Fibroblast of the aortic adventitia (primary cell): ENCODE measurements at places on chromosomes 5 and 9.

- DNase-seq, result no peak
Measured at GRCh38 chr5:113203916-113204315, 227.3 kb downstream of the DCP2 start.

- DNase-seq, result no peak
Measured at GRCh38 chr9:33124751-33125381, 42.3 kb downstream of the B4GALT1 start.

DNA sequence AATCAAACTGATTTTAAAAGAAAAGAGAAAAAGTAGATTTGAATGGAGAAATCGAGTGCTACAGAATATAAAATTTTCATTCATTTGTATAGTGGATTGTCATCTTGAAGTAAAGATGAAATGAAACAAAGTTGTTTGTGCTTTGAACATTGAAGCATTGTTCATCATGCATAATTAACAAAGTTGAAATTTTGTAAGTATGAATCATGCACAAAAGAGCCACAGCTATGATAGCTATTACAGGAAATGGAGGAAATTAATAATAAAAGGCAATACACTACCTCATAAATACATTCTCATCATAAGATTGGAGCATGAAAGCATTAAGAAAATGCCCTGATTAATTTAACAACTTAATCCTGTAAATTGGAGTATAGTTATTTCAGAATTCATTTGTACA lies 153.4 kb upstream of the TLX3 start:
- peak; percentile 0 for DNase-seq

- DNase-seq, result no peak
Measured at GRCh38 chr5:141121563-141121962, at the start of gene PCDHB4. PCDHB4 (plus strand) TSS chr5:141121818; CDS start chr5:141121999, 181 bp downstream.

GRCh38 chr5:174301848-174302625 lies 256.5 kb downstream of the NSG2 start:
- no peak for DNase-seq

DNA sequence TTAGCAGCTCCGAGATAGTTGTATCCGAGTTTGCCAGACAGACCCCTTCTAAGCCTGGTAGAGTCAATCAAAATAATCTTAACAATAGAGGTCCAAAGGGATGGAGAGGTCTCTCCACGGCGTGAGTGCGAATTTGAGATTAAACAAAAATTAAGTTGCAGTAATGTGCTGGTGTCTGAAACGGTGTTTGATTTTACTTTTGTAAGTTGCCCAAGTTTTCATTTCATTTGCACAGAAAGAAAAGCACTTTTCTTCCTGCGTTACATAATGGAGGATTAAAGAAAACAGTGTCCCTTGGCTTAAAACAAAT lies 1.2 kb downstream of the IRX1 start:
- DNase-seq, result peak; percentile 6

- DNase-seq, result no peak
Measured at GRCh38 chr9:125707472-125707804, 430 bp upstream of the MAPKAP1 start.

DNA sequence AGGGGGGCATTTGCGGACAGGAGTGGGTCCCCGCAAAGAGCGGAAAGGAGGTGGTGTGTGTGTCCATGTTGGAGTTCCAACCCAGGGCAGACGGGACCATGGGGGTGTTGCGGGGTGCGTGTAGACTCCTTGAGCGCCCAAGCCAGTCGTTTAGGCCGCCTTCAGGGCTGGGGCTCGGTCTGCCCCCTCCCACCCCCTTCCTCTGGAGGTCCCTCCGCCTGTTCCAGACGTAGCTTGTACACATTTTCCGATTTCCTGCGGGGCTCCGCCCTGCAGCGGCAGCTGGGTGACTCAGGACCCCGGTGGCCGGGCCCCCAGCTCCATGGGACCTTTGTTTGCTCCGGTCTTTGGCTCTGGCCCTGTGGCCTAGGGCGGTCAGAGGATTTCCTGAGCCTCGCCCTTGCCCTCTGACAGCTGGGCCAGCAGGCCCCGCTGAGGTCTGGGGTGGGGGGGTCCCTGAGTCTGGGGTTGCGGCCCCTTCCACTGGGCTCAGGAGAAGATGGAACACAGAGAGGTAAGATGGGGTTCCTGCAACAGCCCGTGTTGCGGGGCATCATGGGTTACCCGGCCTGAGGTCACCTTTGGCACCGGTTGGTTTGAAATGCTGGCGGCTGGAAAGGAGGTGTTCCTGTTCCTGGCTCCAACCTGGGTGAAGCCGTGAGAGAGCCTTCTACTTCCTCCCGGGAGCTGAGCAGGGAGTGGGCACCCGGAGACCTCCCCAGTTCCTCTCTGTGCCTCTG lies 1.5 kb downstream of the PKN3 start:
- no peak for DNase-seq

GRCh38 chr5:111984044-111984443 lies 227.1 kb upstream of the NREP start:
- peak; percentile 94 for DNase-seq

DNA sequence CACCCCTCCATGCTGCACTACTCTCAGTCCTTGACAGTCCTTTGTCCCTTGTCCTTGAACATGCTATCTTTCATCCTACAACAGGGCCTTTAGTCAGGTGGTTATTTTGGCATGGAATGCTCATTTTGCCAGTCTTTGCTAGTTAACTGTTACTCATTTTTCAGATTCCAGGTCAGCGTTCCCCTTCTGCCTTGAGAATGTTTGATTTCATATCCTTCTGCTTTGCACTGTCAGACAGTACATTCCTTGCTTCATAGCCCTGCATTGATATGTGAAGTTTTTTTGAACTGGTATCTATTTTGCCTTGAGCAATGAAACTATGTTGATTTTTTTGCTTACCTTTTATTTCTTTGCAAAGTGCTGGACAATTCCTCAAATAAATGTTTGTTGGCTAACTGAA lies 638.2 kb upstream of the SEMA6A start:
- DNase-seq, result no peak

- DNase-seq, result no peak
Measured at GRCh38 chr5:10627160-10627701, 63.4 kb downstream of the ANKRD33B start.

DNA sequence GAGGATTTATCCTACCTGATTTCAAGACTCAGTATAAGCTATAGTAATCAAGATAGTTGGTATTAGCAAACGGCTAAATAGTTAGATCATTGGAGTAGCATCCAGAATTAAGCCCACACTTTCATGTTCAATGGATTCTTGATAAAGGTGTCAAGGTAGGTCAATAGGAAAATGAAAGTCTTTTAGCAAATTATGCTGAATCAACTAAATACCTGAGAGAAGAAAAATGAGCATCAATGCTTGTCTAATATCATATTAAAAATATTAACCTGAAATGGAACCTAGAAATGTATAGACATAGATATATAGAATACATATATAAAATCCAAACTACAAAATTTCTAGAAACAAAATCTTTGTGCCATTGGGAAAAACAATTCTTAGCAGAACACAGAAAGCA lies 685.6 kb downstream of the DTWD2 start:
- no peak for DNase-seq

GRCh38 chr5:111134087-111134486 lies 41.9 kb downstream of the WDR36 start:
- peak; percentile 93 for DNase-seq
